ENCODE measurements at places on chromosomes 5 and 9. TPM values are rescaled to one million over a fixed set of nuclear protein-coding genes. Genes with fewer than 3 reads are reported as not detected.

PKD2L2 gene
- not detected for total RNA-seq

IFNB1 gene
- not detected for total RNA-seq

IFNA13 gene
- not detected for total RNA-seq

INVS gene
- total RNA-seq: 17.3 TPM

GFPT2 gene
- 105 TPM for total RNA-seq

PLCXD3 gene
- total RNA-seq: 0.07 TPM

FOXD4L6 gene
- total RNA-seq: 0.13 TPM

VDAC1 gene
- total RNA-seq: 405 TPM

MEGF9 gene
- total RNA-seq: 3.4 TPM

IFNA2 gene
- total RNA-seq: not detected

MED7 gene
- 13.2 TPM for total RNA-seq

NIPAL4 gene
- not detected for total RNA-seq

SGTB gene
- total RNA-seq: 6.4 TPM

HTR1A gene
- total RNA-seq: not detected

PGM5 gene
- 0.63 TPM for total RNA-seq

PCDHA4 gene
- 0.07 TPM for total RNA-seq

GAPT gene
- total RNA-seq: not detected

FAM151B gene
- 0.27 TPM for total RNA-seq

SUSD3 gene
- total RNA-seq: not detected

COL15A1 gene
- 0.13 TPM for total RNA-seq

Data from HT1080 (cell line).